Aorta (tissue), 5 donors: ENCODE measurements at places on chromosomes 16 and 17. TPM values are rescaled to one million over a fixed set of nuclear protein-coding genes. Genes with fewer than 3 reads are reported as not detected.

- H3K36me3 ChIP-seq, result no peaks in the 10 kb centered on the region
- H3K27ac ChIP-seq, result no peak overlapping the region
- H3K4me3 ChIP-seq, result no peak overlapping the region
- no peaks in the 10 kb centered on the region for H3K4me1 ChIP-seq
- no peaks in the 10 kb centered on the region for H3K27me3 ChIP-seq
Measured at GRCh38 chr17:40548982-40549685, 16.1 kb downstream of the CCR7 start.

GRCh38 chr16:50724306-50724705 is 17.6 kb upstream of the CYLD start:
- H3K36me3 ChIP-seq, result no peaks in the 10 kb centered on the region
- DNase-seq, result no peak
- no peaks in the 10 kb centered on the region for H3K4me1 ChIP-seq
- no peaks in the 10 kb centered on the region for H3K27me3 ChIP-seq
- H3K27ac ChIP-seq, result no peak overlapping the region

GRCh38 chr17:77424585-77425344 is 284.0 kb downstream of the SEC14L1 start:
- peak; percentile 94 for DNase-seq
- H3K27me3 ChIP-seq, result no peaks in the 10 kb centered on the region
- H3K4me1 ChIP-seq, result no peaks in the 10 kb centered on the region
- H3K36me3 ChIP-seq, result no peaks in the 10 kb centered on the region
- no peak overlapping the region for H3K4me3 ChIP-seq

- H3K36me3 ChIP-seq, result no peaks in the 10 kb centered on the region
- DNase-seq, result no peak
- H3K4me3 ChIP-seq, result no peak overlapping the region
- H3K27me3 ChIP-seq, result no peaks in the 10 kb centered on the region
Measured at GRCh38 chr16:85517563-85518179, 95.5 kb upstream of the GSE1 start.

DNA sequence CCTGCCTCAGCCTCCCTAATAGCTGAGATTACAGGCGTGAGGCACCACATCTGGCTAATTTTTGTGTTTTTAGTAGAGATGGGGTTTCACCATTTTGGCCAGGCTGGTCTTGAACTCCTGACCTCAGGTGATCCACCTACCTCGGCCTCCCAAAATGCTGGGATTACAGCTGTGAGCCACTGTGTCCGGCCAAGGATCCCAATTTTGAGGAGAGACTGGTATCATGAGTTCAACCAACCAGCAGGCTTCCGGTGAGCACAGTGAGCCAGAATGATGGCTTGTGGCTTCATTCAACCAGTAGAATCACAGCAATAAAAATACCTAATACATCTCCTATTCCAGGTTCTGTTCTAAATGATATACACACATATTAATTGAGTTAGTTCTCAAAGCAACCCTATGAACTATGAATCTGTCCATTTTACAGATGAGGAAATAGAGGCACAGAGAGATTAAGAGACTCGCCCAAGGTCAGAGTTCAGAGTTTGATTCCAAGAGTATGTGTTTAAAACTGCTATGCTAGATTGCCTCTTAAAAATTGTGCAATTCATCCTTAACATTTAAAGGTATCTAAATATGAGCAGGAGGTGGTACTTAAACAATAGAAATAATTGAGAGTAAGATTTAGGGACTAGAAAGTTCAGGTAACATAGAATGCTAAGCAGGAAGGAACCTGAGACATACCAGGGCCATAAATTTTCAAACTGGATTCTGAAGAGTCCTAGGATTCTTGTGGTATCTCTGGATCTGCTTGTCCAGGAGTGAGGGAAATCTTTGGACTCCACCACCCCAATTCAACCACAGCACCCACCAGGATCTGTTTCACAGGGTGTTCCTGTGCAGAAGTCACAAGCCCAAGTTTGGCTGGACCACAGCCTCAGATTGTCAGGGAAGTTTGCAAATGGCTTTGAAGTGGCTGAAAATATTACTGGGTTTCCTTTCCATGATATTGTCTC is 25.1 kb downstream of the CCDC42 start:
- no peak overlapping the region for H3K4me3 ChIP-seq
- DNase-seq, result no peak
- no peaks in the 10 kb centered on the region for H3K4me1 ChIP-seq
- no peaks in the 10 kb centered on the region for H3K27me3 ChIP-seq

- peak; percentile 94 for DNase-seq
- H3K36me3 ChIP-seq, result no peaks in the 10 kb centered on the region
- H3K4me1 ChIP-seq, result no peaks in the 10 kb centered on the region
- no peak within 1 kb of the TSS for H3K27ac ChIP-seq
Measured at GRCh38 chr17:15341385-15341849, at the start of gene TEKT3. Gene TEKT3, minus strand, starts transcription at chr17:15341597. Its CDS starts 10,012 bp downstream, at chr17:15331585.

GRCh38 chr16:72783716-72784318 is 264.1 kb downstream of the ZFHX3 start:
- H3K27ac ChIP-seq, result peak overlapping the region; percentile 31
- H3K36me3 ChIP-seq, result no peaks in the 10 kb centered on the region
- DNase-seq, result no peak
- no peaks in the 10 kb centered on the region for H3K27me3 ChIP-seq
- peaks cover 4% of the 10 kb centered on the region for H3K4me1 ChIP-seq
- no peak overlapping the region for H3K4me3 ChIP-seq

DNA sequence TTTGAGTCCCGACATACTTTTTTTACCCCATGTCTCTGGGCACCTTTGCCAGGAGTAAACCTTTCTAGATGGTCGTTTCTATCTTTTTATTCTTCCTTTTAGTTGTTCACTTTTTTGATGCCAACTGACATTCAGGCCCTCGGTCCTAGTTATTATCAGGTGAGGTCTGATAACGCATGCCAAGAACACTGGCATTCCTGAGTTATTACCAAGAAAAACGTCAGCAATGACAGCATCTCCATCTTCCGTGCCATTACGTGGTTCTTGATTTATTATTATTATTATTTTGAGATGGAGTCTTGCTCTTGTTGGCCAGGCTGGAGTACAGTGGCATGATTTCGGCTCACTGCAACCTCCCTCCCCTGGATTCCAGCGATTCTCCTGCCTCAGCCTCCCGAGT is 21.4 kb downstream of the HASPIN start:
- DNase-seq, result no peak
- H3K27me3 ChIP-seq, result no peaks in the 10 kb centered on the region
- no peaks in the 10 kb centered on the region for H3K4me1 ChIP-seq
- H3K36me3 ChIP-seq, result no peaks in the 10 kb centered on the region
- H3K4me3 ChIP-seq, result no peak overlapping the region
- no peak overlapping the region for H3K27ac ChIP-seq

DNA sequence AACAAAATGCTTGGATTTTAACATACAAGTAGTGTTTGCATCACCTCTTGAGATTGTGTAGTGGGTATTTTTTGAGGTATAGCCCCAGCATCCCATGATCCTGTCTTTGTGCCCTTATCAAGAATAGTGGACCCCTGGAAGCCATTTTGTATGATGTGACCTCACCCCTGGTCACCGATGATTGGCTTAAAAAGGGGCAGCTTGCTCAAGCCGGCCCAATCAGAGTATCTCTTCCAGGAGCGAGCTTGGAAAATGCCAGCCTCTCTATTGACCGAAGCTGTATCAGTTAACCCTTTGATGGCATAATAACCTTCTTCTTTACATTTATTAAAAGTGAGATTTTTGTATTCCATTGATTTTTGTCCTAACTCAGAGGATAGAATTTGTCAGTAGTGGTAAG is 55.5 kb upstream of the FAM20A start:
- H3K4me3 ChIP-seq, result no peak overlapping the region
- no peak for DNase-seq
- H3K36me3 ChIP-seq, result no peaks in the 10 kb centered on the region
- H3K27ac ChIP-seq, result no peak overlapping the region

DNA sequence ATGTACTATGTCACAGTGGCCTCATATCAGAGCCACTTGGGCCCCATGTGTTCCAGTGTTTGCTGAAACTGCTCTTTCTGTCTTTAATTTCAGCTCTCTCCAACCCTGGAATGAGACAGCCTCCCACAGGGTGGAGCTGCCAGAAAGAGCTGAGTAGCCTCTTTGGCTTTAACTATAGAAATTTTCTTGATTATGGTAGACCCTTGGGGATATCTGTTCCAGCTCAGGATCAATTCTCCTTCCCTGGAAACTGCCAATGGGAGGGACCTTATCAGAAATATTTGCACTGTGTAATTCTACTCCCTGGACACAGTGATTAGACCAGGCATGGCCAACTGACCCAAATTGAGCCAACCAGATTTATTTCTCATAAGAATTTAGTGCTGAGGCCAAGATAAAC is 39.0 kb upstream of the KDM8 start:
- DNase-seq, result no peak
- no peaks in the 10 kb centered on the region for H3K27me3 ChIP-seq
- no peak overlapping the region for H3K4me3 ChIP-seq
- no peaks in the 10 kb centered on the region for H3K36me3 ChIP-seq
- no peaks in the 10 kb centered on the region for H3K4me1 ChIP-seq

GRCh38 chr16:76483307-76483909 is 206.2 kb downstream of the CNTNAP4 start:
- H3K27ac ChIP-seq, result no peak overlapping the region
- no peak for DNase-seq
- no peak overlapping the region for H3K4me3 ChIP-seq
- H3K4me1 ChIP-seq, result no peaks in the 10 kb centered on the region

- H3K27ac ChIP-seq, result no peak overlapping the region
- no peaks in the 10 kb centered on the region for H3K4me1 ChIP-seq
- no peaks in the 10 kb centered on the region for H3K36me3 ChIP-seq
- no peak overlapping the region for H3K4me3 ChIP-seq
- no peaks in the 10 kb centered on the region for H3K27me3 ChIP-seq
Measured at GRCh38 chr16:88988980-88989811, 12.2 kb upstream of the CBFA2T3 start.

DNA sequence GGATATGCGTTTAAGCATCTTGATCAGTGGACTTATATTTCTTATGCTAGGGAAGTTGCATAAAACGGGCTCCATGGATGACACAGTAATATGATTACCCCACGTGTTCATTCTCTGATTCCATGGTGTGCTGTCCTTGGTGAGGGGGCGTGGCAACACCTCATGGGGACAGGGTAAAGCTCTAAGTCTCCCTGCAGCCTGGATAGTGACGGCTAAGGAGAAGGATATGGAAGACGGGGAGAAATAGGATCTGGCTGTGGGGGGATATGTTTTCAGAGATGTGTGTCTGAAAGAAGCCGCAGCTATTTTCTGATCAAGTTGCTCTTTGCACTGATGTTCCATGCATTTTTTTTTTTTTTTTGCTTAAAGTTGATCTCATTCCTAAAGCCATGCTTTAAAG is 84.3 kb downstream of the MARCHF10 start:
- no peaks in the 10 kb centered on the region for H3K4me1 ChIP-seq
- no peak for DNase-seq
- H3K27me3 ChIP-seq, result no peaks in the 10 kb centered on the region
- no peak overlapping the region for H3K27ac ChIP-seq

- H3K27ac ChIP-seq, result no peak overlapping the region
- H3K4me3 ChIP-seq, result no peak overlapping the region
- H3K36me3 ChIP-seq, result peaks cover 15% of the 10 kb centered on the region
Measured at GRCh38 chr17:78806451-78806850, 24.4 kb upstream of the CYTH1 start.

DNA sequence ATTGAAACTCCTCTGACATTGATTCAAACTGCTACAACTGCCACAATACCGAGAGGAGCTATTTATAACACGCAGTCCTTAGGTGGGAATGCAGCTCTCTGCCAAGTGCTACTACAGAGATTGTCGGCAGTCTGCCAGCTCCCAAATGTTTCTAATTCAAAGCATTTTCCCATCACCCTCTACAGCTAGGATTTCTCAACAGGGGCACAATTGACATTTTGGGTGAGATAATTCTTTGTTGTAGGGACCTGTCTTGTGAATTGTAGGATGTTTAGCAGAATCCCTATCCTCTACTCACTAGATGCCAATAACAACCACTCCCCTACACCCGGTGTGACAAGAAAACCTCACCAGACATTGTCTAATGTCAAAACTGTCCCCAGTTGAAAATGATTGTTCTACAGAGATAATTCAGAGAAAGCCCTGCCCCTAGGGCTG is 7.8 kb upstream of the N4BP1 start:
- H3K27ac ChIP-seq, result no peak overlapping the region
- H3K4me1 ChIP-seq, result peaks cover 6% of the 10 kb centered on the region
- no peaks in the 10 kb centered on the region for H3K27me3 ChIP-seq
- no peak for DNase-seq
- no peaks in the 10 kb centered on the region for H3K36me3 ChIP-seq

DNA sequence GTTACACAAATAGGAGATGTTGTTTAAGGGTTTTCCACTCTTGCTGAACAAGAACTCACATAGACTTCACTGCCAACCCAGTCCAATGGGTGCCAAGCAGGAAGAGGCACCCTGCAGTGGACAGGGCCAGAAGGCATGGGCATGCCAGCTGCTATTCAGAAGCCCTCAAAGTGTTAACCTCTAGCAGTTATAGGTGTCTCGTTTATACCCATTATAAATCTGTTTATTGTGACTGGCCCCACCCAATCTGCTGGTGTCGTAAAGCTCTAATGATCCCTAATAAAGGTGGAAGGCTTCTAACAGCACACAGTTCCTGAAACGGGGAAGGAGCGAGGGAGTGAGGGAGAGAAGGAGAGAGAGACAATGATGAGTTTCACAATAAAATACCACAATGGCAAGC is 23.9 kb downstream of the HNF1B start:
- no peaks in the 10 kb centered on the region for H3K4me1 ChIP-seq
- H3K27ac ChIP-seq, result no peak overlapping the region
- no peaks in the 10 kb centered on the region for H3K36me3 ChIP-seq
- no peaks in the 10 kb centered on the region for H3K27me3 ChIP-seq
- no peak overlapping the region for H3K4me3 ChIP-seq

- no peaks in the 10 kb centered on the region for H3K4me1 ChIP-seq
- no peaks in the 10 kb centered on the region for H3K36me3 ChIP-seq
- H3K27ac ChIP-seq, result no peak overlapping the region
- H3K4me3 ChIP-seq, result peak overlapping the region; percentile 56
Measured at GRCh38 chr17:66964930-66965800, 658 bp downstream of the CACNG4 start.

DNA sequence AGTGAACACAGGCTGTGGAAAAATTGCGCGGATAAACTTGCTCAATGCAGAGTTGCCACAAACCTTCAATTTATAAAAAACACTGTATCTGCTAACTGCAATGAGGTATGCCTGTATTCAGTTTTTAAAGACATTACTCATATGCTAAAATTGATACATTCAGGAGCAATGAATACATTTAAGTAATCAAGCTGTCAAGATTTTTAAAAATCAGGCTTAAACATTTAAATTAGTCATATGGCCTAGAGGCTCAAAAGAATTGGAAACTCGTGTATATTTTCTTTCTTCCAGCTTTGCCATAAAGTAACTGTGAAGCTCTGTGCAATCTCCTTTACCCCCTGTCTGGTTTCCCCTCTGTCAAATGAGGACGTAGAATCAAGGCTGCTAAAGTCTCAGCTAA is 4.1 kb downstream of the SYNRG start:
- no peaks in the 10 kb centered on the region for H3K27me3 ChIP-seq
- H3K4me1 ChIP-seq, result no peaks in the 10 kb centered on the region
- no peak for DNase-seq
- H3K36me3 ChIP-seq, result no peaks in the 10 kb centered on the region

GRCh38 chr16:28072087-28072486 is 8.6 kb upstream of the GSG1L start:
- H3K4me1 ChIP-seq, result no peaks in the 10 kb centered on the region
- DNase-seq, result no peak
- H3K36me3 ChIP-seq, result no peaks in the 10 kb centered on the region
- no peak overlapping the region for H3K27ac ChIP-seq
- H3K4me3 ChIP-seq, result no peak overlapping the region

- H3K27me3 ChIP-seq, result no peaks in the 10 kb centered on the region
- no peaks in the 10 kb centered on the region for H3K4me1 ChIP-seq
- no peak overlapping the region for H3K27ac ChIP-seq
- H3K4me3 ChIP-seq, result no peak overlapping the region
Measured at GRCh38 chr17:76674600-76674999, 31.0 kb upstream of the ST6GALNAC1 start.

CDH16 gene
- total RNA-seq, result not detected

NPIPB13 gene
- 25.8 TPM for total RNA-seq

SUPT4H1 gene
- 38.4 TPM for total RNA-seq

SLC4A1 gene
- 10.2 TPM for total RNA-seq

RNF227 gene
- total RNA-seq, result 3.0 TPM

PPP1R27 gene
- total RNA-seq, result not detected

ARMC5 gene
- 9.7 TPM for total RNA-seq

CTF1 gene
- total RNA-seq, result 7.2 TPM
